ENCODE measurements at places on chromosomes 7 and 10.
A peak's percentile ranks its signal among the peaks of the same experiment; 100 is the strongest.

- DNase-seq: peak; percentile 26
Measured at GRCh38 chr10:67200913-67201564, 275.2 kb downstream of the LRRTM3 start.

DNA sequence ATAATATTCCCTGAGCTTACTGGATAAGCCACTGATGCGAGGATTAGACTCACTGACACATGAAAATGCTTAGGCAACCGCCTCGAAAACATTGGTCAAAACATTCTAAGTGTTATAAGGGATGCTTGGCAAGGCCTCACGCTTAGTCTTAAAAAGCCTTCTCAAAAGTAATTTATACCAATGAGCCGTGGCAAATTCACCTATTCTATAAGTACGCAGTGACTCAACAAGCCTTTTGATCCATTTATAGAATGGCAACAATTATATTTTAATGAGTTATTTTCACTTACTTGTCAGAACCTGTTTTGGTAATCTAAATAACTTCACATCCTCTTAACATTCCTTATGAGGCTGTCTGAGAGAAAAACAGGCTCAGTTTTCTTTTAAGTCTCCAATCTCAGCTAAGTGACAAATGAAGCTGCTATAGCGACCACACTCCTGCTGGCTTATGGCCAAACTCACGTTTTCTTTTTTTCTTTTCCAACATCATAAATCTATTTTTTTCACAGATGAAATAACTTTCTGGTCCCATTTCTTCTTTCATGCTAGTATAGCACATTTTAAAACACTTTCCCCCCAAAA lies 121.2 kb upstream of the AFAP1L2 start:
- no peak for DNase-seq

GRCh38 chr7:94307399-94308048 lies 87.2 kb upstream of the COL1A2 start:
- no peak for DNase-seq

DNA sequence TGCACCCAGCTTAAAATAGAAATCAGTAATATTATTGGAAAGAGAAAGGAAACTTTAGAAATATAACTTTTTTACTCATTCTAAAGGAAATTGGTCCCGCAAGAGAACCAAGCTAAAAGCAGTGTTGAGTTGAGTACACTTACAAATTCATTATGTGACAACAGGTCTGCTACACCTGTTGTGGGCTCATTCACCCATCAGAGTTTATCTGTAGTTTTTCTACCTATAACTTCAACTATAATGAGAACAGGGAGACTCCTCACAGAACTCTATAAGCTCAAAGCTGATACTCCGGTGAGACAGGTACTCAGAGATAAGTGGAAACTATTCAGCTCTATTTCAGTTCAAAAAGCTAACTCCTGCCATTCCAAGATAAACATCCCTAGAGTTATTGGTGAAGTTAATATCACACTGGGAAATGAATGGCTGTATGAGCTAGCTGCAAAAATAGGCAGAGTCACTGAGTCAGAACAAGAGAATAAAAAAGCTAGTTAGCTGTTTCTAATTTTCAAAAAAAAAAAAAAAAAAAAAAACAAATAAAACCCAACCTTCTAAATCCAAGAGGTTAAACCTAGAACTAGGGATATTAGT lies 121.3 kb downstream of the PPP1R3A start:
- no peak for DNase-seq

DNA sequence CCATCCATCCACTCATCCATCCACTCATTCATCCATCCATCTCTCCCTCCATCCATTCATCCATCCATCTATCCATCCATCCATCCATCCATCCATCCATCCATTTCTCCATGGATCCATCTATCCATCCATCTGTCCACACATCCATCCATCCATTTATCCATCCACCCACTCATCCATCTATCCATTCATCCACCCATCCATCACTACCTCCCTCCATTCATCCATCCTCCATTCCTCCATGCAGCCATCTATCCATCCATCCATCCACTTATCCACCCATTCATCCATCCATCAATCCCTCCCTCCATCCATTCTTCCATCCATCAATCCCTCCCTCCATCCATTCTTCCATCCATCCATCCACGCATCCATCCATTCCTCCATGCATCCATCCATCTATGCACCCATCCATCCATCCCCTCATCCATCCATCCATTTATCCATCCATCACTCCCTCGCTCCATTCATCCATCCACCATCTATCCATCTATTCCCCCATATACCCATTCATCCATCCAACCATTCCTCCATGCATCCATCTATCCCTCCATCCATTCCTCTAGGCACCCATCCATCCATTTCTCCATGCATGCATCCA lies 21.1 kb downstream of the ELN start:
- DNase-seq: no peak

GRCh38 chr7:30249986-30250774 lies 34.2 kb upstream of the ZNRF2 start:
- DNase-seq: no peak

DNA sequence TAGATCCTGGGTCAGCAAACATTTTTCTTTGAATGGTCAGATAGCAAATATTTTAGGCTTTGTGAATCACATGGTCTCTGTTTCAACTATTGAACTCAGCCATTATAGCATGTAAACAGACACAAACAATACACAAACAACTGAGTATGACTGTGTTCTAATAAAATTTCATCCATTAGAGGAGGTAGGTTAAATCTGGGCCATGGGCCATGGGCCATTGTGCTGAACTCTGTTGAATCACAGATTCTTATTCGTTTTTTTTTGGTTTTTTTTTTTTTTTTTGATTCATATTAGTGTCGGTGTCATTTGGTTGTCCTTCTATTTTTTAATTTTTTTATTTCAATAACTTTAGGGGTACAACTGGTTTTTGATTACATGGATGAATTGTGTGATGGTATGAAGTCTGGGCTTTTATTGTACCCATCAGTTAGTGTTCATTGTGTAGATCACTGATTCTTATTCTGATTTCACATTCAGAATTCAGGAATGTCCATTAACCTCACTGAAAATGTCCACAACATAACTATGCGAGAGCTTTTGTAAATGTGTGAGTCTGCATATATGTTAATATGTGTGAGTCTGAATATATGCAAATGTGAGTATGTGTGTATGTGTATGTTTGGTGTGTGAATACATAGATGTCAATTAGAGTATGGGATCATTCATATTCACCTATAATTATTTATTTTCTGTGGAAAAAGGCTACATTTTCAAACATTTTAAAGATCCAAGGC lies 443.7 kb upstream of the GRM3 start:
- no peak for DNase-seq
